ENCODE measurements at places on chromosomes 11 and 22.

GRCh38 chr11:4551346-4551979 lies 6.5 kb downstream of the OR52M1 start:
- no peak for DNase-seq

DNA sequence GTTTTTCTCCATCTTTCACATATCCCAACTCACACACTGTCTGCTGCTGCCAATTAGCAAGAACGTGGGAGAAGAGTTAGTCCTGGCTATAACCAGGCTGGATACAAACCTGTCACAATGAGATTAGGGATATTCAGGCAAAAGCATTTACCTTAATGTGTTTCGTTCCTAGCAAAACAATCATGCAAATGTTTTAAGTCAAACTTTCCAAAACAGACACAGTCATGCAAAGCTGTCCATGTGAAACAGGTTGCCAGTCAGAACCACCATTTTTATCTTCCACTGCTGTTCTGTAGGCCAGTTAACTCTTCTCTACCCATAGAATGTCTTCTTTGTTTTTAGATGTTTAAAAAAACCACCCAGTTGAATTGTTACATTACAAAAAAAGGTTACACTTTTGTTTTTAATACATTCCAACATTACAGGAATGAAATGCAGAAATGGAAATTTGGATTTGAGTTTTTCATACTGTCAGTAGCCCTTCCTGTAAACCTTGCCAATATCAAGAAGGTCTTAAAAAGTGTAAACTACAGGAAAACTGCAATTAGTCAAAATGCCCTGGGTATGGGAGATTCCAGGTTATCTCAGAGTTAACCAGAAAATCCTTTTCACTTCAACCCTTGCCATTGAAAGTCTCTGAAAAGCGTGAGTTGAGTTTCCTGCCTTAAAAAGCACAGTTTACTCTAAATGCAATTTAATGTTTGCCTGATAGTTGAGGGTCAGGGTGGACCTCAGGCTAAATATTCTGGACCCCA lies 34.2 kb upstream of the LDLRAD3 start:
- DNase-seq, result no peak

DNA sequence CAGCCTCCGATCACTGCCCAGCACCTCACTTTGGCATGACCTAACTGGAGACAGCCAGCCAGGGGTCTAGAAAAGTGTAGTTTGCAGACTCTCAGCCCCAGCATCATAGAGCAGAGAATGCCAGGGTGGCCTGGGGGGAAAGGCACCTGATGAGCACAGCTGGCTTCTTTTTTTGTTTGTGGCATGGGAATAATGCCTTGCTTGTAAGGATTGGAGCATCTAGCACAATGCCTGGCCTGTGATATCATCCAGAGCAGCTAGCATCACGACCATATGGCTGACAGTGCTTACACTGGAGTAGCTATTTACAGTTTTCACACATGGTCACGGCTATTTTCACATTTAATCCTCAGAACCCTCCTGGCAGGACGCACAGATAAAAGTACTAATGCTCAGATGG lies 594.8 kb upstream of the B3GAT1 start:
- DNase-seq, result no peak

DNA sequence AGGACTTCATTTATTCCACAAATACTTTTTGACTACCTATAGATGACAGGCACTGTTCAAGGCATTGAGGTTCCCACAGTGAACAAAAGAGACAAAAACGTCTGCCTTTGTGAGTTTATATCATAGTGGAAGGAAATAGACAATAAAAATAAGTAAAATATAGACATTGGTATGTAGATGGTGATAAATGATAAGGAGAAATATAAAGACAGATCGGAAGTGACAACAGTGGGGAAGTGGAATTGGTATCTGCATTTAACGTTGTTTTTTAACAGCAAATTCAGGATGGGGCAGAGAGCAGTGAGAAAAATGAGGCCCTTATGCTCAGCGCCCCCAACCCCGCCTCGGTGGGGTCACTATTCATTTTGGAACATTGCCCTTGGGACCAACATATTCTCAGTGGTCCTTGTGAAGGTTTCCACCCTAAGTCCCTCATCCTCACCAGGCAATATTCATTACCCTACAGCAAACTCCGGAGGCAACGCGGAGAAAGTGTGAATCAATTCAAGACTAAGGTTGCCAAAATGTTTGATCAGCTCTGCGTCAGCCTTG lies 627 bp upstream of the PEX26 start:
- DNase-seq, result no peak

DNA sequence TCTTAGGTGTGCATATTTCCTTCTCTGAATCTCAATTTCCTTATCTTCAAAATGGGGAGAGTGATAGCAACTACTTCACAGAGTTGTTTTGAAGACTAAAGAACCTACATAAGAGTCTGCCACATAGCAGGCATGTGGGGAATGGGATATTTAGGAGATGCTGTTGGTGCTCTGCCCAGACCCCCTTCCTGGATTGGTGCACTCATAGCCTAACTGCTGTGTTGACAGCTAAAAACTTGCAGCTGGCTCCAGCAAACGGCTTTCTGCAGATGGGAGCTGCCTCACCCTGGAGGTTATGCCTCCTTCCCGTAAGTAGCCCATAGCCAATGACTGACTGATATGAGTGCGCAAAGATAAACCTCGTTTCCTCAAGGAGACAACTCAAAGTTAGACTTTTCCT lies 106.1 kb downstream of the CD44 start:
- no peak for DNase-seq

- no peak for DNase-seq
Observed at GRCh38 chr11:119125821-119126220, 4.4 kb downstream of the HINFP start.

- DNase-seq, result no peak
Observed at GRCh38 chr11:7964261-7964660, 986 bp downstream of the NLRP10 start.

GRCh38 chr22:41048791-41049717 lies 43.3 kb upstream of the EP300 start:
- DNase-seq, result no peak

DNA sequence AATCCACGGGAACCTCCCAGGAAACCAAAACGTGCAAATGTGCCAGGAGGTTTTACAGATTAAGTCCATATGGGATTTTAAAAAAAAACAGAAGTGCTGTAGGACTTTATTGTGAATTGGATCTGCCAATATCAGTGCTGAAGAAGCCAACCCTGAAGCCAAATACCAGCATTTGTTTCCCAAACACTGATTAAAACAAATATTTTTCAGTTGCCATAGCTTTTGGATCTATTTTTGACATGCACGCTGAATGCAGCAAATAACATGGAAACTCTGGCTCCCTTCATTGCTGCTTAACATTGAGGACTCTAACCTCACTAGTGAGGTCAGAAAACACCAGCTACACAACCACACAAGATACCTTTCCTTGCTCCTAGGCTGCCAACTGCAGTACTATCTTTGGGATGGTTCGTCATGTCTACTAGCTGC lies 28.4 kb upstream of the SIK2 start:
- DNase-seq, result no peak

Data from stimulated activated CD8-positive, alpha-beta memory T cell treated with anti-CD3 and anti-CD28 coated beads, Interleukin-2, amount 100 ng/mL, for 1 hour (primary cell).